A549 (cell line): ENCODE measurements at places on chromosomes 7 and 10.

DNA sequence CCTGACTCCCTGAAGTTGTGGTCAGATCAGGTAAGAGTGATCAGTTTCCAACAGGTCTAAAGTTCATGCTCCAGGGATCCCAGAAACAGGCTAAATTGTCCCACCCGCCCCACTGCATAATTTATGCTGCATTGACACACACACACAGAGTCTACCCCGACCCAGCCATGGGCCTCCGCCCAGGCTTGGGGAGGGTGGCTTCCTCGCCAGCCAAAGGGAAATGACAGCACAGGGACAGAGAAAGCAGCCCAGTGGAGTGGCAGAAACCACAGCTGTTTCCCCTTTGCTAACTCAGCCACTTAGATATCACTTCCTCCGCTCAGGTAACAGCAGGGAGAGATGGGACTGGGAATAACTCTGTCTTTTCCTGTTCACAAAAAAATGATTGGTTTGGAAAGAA is 9.4 kb downstream of the SH3PXD2A start:
- no peak for DNase-seq

DNA sequence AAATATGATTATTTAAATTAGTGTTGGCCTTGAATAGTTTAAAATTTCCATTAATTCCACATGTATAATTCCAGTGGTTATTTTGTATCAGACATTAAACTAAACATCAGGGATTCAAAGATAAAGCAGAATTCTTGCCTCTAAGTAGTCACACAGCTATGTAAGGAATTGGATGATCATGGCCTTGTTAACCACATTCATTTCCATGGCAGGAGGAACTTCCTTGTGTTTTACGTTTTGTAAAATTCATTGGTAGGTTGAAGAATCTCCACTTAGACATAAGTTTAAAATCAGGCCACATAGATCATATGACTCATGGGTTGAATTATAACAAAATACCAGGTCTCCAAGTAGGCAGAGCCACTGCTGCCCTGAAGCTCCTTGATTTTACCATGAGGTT is 289.7 kb downstream of the PLXDC2 start:
- no peak for DNase-seq

- DNase-seq, result no peak
These were observed 520.2 kb downstream of the PTPRN2 start for GRCh38 chr7:158067219-158067930.

DNA sequence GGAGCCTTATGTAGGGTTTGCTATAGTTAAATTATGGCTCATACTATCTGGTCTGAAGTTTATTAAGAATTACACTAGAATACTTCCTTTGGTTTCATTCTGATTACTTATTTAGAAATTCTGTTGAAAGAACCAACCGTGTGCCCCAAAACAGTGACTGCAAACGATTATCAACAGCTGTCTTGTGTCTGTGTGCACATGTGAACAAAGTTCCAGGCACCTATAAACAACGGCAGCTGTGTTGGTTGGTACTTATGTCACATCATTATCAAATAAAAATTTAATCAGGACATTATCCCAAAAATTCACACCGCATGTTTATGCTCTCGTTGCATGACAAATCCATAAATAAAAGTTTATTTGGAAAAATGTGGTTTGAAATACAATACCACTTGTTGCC is 80.6 kb downstream of the USP6NL start:
- DNase-seq, result no peak

GRCh38 chr7:74070619-74070921 is 13.0 kb upstream of the LIMK1 start:
- no peak for DNase-seq

DNA sequence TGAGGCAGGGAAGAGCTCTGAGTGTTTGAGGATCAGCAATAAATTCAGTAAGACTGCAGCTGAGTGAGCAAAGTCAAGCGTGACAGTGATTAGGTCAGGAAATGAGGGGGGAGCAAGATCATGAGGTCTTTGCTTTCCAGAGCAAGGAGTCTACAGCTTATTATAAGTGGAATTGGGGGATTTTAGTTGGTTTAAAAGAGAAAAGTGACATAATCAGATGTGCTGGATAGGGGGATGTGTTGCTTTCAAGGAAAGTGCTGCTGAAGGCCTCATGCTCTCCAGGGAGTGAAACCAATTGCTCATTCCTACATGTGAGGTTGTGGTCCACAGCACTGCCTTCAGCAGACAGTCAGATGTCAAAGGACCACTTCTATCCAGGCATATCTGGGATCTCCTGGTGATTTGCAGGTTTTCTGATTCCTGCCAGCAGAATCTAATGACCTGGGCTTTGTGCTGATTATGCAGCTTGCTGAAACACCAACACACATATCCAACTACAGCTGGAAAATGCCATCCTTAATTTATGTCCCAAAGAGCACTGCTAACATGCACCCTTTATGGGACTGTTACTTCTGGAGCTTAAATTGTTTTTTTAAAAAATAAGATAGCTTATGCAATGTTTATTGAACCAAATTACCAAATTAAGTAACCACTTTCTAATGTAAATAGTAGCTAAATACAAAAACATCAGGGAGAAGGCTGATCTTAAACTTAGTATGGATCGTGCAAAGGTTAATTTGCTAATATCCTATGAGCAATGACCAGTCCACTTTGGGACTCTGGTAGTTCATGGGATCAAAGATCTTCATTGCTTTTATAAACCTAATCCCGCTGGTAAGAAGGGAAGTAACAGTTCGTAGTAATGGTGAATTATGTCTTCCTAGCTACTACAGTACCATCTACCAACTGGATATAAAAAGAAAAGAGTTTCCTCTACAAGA is 607.6 kb downstream of the KCNMA1 start:
- no peak for DNase-seq

DNA sequence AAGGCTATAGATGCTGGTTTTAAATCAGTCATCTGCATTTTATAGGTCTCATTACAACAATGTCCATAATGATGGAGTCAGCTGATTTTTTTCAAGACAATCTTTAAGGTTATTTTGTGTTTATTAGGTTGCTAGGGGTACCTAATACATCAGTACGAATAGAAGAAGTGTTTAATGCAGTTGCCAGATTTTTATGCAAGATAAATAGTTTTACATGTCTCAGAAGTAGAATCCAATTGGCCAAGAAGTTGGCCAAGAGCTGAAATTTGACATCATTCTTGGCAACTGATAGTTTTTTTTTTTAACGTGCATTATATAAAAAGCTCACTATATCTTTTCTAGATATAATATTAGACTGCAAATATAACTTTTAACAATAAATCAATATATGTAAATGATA is 208.5 kb downstream of the TRIL start:
- DNase-seq, result no peak
